ENCODE measurements at places on chromosomes 11 and 22.

GRCh38 chr11:70193411-70194292, 9.4 kb upstream of the FADD start:
- DNase-seq: no peak

- no peak for DNase-seq
Observed at GRCh38 chr11:95972060-95972459, 48.2 kb upstream of the MTMR2 start.

DNA sequence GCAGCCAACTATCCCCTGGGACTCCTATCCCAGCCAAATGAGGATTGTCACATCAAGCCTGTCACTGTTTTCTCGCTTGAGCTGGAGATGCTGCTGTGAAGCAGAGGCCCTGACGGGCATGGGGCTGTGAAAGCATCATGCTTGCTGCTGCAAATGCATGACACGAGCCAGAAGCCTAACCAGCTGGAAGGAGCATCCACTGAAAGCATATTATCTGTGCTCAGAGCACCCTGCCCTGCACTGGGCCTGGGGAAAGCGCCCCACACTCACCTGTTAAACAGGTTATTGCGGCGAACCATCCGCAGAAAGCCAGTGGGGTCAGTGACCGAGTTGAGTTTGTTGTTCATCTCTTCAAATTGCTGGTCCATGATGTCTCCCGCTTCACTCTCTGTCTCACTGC, 110.9 kb upstream of the PITPNB start:
- DNase-seq: no peak

- no peak for DNase-seq
Observed at GRCh38 chr11:25612806-25613205, 719.1 kb upstream of the ANO3 start.

DNA sequence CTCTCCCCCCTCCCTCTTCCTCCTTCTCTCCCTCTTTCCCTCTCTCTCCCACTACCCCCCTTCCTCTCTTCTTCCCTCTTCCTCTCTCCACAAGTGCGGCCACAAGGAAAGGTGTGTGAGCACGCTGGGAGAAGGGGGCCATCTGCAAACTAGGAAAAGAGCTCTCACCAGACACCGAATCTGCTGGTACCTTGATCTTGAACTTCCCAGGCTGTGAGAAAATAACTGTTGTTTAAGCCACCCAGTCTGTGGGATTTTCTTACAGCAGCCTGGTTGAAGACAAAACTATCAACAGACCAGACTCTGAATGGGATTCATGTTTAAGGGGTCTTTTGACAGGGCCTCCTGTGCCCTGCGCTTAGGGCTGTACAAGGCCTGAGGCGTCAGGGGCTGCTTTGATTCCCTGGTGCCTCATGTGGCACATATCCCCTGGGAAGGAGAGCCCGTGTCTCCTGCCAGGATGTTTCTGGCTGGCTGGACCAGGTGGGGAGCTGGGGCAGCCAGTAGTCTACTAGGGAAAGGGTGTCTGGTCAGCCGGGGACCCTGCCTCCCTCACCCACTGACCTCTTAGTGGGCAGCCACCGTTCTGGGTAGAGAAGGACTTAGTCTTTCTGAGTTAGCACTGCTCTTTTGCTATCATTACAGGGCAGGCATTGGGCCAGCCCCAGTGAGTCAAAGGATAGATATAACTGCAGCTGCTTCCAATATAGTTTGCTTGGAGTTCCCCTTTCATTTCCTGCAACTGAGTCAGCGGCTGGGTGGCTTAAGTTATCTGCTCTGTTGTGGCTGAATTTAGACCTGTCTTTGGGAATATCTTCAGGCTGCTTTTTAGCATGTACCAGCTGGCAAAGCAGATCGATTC, 6.2 kb downstream of the PANX1 start:
- peak; percentile 83 for DNase-seq

- no peak for DNase-seq
Observed at GRCh38 chr11:92227959-92228935, 3.6 kb downstream of the FAT3 start.

- peak; percentile 46 for DNase-seq
Observed at GRCh38 chr11:47924184-47924691, 56.1 kb upstream of the PTPRJ start.

DNA sequence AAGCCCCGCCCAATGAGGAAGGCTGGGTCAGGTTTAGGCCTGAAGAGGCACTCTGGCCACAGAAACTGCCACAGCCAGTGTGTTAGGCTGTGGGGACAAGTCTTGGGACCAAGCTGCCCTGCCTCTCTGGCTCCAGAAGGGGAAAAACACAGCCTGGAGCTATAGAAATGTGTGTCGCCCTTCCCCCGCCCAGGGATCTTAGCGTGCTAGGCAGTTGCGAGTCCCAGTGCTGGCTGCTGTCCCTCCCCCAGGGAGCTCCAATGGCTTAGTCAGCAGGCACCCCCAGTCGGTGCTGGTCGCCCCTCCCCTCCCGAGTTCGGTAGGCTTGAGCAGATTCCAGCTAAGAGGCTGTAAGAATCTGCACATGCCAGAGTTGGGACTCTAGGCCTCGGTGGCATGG, 99.5 kb upstream of the API5 start:
- no peak for DNase-seq

- peak; percentile 26 for DNase-seq
Observed at GRCh38 chr11:103892603-103893002, 143.8 kb upstream of the DDI1 start.

- DNase-seq: no peak
Observed at GRCh38 chr11:86940122-86940777, 14.9 kb downstream of the FZD4 start.

GRCh38 chr11:35010654-35011053, 94.2 kb downstream of the PDHX start:
- no peak for DNase-seq

GRCh38 chr11:79458709-79459108, 17.9 kb upstream of the TENM4 start:
- no peak for DNase-seq

Data from ACHN (cell line).